ENCODE measurements at places on chromosomes 12 and 14. TPM values are rescaled to one million over a fixed set of nuclear protein-coding genes. Genes with fewer than 3 reads are reported as not detected.

GRCh38 chr12:20101046-20101445 is 267.3 kb upstream of the PDE3A start:
- no peak for DNase-seq

- DNase-seq = no peak
Measured at GRCh38 chr14:72423957-72424356, 469.9 kb downstream of the DPF3 start.

- DNase-seq = no peak
Measured at GRCh38 chr12:10741845-10742244, 18.7 kb upstream of the YBX3 start.

- no peak for DNase-seq
Measured at GRCh38 chr12:113909776-113910420, 56.2 kb downstream of the RBM19 start.

Gene NKX2-8
- not detected for total RNA-seq

Gene SLC17A8
- not detected for total RNA-seq
